ENCODE measurements at places on chromosomes 4 and X.

DNA sequence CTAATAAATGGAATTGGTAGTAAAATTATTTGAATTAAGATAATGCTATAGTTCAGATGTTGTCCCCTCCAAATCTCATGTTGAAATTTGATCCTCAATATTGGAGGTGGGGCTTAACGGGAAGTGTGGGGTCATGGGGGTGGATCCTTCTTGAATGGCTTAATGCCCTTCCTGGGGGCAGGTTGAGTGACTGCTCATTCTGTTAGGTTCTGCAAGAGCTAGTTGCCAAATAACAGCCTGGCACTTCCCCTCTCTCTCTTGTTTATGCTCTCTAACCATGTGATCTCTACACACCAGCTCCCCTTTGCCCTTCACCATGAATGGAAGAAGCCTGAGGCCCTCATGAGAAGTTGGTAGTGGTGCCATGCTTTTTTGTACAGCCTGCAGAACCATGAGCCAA is 724.8 kb upstream of the FTHL17 start:
- no peak for DNase-seq

- DNase-seq = peak; percentile 5
These were observed 43.0 kb upstream of the GABRA2 start for GRCh38 chr4:46432923-46433322.

- DNase-seq = no peak
These were observed 52.3 kb upstream of the SMIM31 start for GRCh38 chr4:164701665-164702064.

GRCh38 chr4:182969651-182970279 is 52.6 kb upstream of the DCTD start:
- no peak for DNase-seq

DNA sequence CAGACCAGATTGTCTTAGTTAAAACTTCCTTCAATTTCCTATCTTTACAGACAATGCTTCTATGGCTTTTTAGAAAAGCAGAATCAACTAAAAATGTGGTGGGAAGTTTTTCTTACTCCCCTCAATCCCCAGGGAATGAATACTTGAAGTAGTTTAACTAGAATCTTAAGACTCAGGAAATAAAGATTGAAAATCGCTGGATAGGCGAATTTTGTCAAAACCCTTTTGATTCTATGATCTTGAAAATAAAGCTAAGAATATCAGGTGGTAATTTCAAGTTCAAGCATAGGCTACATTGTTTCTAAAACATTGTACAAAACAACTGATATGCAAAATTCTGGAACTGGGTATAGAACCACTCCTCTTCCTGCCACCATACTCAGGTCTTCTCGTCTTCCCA is 276.5 kb upstream of the GK2 start:
- no peak for DNase-seq

All from fibroblast of the conjunctiva (primary cell).